ENCODE measurements at places on chromosomes 7 and 10.

DNA sequence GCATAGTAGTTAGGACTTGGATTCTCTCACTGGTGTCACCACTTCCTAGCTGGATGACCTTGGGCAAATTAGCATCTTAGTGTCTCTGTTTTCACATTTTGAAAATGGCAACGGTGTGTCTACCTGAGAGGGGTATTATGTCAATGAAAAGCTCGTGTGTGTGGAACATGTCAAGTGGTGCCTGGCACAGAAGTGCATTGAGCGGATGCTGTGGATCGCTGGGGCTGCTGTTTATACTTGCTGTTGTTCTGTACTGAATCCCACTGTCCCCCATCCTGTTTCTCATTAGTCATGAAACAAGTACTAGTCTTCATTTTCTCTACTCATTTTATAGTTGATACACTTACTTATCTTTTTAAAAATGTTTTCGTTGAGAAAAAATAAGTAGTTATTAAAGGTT, 26.1 kb downstream of the RBM33 start:
- DNase-seq: no peak

DNA sequence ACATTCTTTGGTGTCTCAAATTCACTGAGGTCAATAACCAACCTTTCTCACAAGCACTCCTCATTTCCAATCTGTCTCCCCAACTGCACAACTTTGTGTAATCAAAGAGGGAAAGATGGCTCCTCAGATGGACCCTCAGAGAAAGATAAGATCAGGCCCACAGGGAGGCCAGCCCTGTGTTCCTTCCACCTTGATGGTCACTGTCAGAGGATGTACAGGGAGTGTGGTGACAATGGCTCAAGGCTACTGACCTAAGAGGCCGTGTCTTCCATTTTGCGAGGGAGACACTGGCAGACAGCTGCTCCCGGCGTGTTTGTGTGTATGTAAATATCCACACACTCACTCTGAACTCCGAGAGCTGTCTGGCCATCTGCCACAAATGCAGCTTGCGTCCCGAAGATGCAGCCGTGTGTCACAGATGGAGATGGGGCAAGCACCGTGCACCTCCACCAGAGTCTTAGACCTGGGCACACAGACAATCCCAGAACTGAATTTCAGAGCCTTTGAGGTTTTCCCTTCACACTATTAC, 712.1 kb upstream of the NRP1 start:
- DNase-seq: no peak

DNA sequence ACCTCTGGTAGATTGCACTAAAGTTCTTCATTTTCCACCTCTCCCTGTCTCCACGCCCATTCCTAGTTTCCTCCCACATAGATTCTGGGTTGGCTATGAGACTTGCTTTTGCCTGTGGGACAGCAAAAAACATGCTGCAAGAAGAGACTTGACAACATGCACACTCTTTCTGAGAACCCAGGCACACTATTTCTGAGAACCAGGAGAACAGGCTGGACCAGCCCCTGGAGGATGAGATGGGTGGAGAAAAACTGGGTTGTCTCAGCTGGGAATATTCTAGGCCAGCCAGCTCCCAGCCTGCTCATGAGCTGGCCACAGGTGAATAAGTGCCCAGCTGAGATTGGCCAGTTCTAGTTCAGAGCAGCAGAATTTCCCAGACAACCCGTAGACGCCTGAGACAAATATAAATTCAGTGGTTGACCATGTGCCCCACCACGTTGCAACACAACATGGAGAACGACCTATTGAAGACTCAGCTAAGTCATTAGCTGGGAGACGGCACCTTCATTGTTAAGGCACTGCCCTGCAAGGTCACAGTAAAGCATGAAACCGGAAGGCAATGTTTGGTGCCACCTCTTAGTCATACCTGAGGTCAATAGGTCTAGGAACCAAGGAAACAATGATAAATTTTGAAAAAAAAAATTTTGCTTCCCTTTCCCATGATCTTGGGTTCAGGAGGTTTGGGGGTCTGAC, 92.7 kb upstream of the AKR1E2 start:
- no peak for DNase-seq

DNA sequence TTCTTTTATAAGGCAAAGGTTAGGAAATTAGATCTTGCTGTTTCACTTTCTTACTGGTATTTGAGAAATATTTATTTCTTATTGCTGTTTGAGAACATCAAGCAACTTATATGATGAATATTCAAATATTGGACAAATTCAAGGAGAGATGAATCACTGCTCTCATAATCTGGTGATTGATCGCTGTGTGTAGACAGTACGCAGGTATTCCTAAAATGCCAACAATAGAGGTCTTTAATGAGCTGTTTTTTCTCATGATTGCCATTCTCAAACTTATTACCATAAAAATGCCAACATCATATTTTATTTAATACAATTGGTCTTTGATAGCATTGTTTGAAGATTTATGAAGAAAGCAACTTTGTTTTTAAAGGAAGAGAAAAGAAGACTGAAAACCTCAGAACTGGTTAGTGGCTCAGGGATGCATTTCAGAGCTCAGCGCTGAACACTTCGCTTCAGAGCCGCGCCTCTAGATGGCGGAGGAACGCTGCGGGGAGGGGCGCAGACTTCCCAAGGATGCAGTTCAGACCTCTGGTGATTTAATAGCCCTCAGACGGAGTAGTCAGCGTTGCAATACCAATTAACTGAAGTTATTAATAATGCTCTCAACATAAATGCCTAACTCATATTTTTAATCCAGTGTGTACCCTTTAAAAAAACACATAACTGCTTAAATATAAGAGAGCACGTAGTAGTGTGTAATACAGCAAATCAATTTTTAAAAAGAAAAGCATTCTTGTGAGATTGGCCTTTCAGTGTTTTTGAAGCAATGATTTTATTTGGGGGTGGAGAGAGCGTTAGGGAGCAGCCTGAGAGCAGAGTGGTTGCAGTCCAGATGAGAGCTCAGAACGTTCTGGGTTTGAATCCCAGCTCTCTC, 38.5 kb upstream of the STEAP4 start:
- peak; percentile 72 for DNase-seq

GRCh38 chr7:151857866-151858450, 19.0 kb downstream of the PRKAG2 start:
- DNase-seq: no peak

- no peak for DNase-seq
Observed at GRCh38 chr10:10624567-10624962, 393.1 kb upstream of the CELF2 start.

DNA sequence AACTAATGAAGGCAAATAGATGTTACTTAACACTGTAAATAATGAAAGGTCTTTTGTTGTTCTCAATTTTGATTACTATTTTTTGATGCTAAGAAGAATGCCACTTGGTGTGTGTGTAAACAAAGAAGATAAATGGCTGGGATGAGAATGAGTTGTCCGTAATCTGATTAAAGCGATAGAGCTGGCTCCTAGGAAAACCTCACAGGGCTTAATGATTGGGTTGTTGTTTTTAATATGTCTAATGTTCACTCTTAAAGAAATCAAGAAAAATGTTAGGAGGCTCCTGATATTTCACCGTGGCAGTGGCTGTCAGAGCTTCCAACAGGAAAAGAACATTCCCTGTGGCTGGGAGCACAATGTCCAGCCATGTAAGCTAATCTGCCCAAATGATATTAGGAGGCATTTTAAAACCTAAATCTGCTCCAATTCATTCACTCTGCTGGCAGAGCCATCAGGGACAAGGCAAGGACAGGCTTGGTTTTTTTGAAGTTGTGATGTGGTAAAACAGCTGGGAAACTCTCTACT, 243.9 kb downstream of the SNX10 start:
- no peak for DNase-seq

- DNase-seq: peak; percentile 14
Observed at GRCh38 chr7:129643550-129644170, 32.1 kb downstream of the NRF1 start.

Data from astrocyte of the hippocampus (primary cell).